ENCODE measurements at places on chromosomes 1 and 21.

DNA sequence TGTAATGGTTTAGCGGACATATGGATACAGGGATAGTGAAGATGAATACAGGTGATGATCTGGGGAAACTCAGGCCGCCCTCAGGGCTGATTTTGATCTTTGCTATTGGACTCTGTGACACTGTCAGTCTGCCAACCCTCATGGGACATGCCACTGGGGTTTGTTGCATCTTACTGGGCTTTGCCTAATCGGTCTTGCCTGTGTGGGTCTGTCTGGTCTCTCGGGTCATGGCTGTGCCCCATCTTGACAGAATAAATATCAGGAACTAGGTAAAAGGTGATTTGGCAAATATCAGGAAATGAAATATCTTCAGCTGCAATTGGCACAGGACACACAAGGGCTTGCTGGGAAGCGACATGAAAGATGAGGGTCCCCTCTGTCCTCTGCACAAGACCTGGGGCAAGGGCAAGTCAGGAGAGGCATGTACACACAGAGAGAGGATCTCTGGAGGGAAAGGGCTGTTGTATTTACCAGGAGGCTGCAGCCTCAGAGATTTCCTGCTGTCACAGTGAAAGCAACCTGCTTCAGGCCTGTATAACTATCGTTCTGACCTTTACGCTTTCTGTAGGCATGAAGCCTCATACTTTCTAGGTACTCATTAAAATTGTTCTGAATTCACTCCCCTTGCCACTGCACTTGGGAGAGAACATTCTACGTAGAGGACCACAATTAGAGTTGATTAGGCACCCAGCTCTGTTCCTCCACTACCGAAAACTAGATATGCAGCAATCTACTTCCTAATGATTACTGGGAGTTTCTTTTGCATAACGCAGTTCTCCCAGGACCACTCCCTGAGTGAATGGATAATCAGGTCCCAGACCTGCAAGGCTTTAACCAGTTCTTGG is 52.0 kb upstream of the GADD45A start:
- DNase-seq, result no peak

DNA sequence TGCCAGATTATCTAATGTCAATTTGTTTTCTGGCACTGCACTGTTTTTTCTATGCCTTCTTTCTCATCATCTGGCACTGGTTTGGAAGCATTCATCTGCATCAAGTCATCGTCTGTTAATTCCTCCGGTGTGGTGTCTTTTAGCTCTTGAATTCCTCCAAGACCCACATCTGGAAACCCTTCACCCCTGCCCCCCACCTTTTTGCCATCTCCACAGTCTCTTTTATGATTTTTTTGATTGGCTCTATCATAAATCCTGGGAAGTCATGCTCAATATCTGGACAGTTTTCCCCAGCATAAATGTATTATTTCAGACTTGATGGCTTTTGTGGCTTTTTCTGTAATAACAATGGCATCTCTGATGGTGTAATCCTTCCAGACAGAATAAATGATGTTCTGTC is 10.4 kb upstream of the KCNK1 start:
- no peak for DNase-seq

DNA sequence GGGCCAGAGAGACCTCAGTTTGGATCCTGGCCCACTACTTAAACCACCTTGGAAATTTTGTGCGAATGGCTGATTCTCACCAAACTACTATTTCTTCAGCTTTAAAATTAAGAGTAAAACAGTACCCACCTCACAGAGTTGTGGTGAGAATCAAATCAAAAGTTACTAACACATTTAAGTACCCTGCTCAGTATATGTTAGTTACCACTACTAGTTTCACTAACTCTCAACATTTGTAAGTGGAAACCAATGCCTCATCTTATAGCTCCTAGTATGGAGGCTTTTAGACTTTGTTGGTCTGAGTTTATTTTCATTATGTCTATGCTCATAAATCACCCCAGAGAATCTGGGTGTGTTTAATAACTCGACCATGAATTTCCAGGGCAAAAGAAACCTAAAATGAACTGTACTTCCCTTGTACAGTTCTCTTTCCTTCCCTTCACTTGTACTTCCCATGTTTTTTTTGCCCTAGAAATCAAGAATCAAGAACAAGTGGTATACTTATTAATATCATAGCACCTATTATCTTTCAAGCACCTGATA is 11.6 kb upstream of the SERBP1 start:
- no peak for DNase-seq

GRCh38 chr1:160429702-160430535 is 29.6 kb downstream of the VANGL2 start:
- no peak for DNase-seq

DNA sequence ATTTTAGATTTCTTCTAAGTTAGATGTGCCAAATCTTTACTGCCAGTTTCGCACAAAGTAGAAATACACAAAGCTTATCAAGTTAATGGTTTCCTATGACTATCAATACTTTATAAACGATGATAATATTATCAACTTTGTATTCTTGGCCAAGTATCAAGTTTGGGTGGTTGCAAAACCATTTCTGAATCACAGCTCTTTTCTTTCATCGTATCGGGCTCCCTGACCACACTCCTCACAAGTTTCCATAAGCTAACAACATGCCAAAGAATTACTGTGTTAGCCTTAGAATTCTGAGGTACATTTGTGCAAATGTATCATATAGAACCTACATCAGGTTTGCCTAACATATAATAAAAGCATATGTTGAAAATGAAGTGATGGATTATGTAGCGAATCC is 311.0 kb downstream of the KCTD3 start:
- no peak for DNase-seq

DNA sequence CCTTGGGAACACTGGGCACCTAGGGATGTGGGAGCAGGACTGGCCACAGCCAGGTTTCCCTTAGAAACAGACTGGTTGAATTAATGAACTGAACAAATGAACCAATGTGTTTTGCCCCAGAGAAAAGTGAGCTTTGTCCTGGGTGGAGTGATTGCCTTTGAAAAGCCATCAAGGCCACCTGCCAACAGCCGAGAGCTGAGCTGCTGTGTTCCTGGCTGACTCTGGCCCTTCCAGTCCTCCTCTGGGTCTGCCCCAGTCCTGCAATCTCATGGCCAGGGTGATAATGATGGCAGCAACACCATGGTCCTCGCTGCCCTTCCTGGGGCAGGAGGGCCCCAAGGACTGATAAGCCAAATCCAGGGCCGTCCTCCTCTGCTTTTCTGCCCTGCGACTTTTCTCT is 18.2 kb upstream of the GJA9 start:
- no peak for DNase-seq

DNA sequence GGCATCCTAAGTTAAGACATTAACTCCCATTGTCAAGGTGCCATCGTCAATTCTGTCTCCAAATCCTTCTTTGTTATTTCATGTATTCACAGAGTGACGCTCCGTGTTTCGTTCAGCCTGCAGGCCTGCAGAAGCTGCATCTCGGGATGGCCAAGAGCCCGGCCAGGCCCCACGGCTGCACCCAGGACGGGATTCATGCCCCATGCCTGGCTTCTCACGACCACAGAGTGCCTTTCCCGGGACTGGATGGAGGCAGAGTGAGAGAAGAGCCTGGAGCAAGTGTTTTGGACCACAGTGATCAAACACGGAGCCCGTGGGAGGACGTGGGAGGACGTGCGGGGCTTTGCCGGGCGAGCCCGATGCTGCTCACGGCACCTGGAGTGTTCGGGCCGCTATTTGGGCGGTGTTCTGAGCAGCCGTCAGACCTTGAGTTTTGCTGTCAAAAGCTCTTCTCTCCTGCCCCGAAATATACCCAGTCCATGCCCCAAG is 56.8 kb downstream of the COL6A1 start:
- DNase-seq, result no peak

DNA sequence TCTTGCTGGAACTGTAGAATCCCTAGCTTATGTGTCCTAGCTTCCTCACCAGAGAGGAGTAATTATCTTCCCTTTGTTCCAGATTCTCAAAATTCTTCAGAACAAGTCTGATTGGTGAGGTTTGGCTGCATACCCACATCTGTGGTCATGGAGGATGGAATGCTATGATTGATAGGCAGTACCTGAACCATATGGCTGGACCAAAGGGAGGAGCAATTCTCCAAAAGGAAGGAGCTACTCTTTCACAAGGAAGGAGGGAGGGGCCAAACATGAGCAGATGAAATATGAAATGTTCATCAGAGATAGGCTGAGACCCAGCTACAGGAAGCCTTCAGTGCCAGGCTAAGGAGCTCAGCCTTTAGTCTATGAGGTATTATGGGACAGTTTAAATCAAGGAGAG is 5.0 kb upstream of the RNF19B start:
- DNase-seq, result no peak

DNA sequence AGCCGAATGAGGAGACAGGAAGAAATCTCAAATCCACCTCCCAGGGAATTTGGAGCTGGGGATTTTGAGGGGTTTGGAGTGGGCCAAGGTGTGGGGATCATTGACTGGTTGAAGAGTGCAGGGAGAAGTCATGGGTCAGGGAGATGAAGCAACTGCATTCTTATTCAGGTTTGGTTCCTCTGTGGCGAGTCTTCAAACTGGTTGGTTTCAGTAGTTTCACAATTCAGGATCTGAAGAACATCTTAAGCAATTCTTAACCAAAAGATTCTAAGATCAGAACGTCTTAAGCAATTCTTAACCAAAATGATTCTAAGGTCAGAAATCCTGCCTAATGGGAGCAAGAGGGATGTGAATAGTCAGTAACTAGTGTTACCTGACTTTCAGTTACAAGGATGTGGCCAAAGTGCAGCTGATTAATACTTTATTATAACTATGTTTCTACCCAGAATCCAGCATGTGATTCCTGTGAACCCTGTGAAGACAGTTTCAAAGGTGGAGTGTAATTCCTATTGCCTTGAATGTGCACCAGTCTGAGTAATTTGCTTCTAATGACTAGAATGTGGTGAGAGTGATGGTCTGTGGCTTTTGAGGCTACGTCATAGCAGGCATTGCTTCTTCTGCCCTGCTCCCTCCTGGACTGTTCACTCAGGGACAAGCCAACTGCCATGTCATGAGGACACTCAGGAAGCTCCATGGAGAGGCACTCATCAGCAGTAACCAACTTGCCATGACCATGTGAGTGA is 61.2 kb downstream of the OLFML3 start:
- no peak for DNase-seq

- DNase-seq, result no peak
Measured at GRCh38 chr1:179840107-179840506, 37.5 kb downstream of the TOR1AIP2 start.

GRCh38 chr1:78665809-78666208 is 16.2 kb downstream of the IFI44 start:
- DNase-seq, result no peak

DNA sequence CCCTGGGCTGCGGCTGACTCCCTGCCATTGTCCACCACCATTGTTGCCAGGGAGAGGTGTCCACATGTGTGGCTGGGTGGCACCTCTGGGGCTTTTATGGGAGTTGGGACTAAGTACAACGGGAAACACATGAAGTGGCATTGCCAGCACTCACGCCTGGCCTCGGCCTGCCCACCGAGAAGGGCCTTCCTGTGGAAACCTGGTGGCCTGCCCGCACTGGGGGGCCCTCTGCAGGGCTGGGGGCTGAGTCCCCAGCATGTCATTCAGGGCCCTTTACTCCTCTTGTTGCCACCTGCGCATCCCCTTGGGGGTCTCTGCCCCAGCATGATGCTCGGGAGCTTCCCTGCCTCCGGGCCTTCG is 35.5 kb upstream of the RUNX3 start:
- DNase-seq, result no peak

- DNase-seq, result no peak
Measured at GRCh38 chr1:70334436-70334835, 20.1 kb downstream of the ANKRD13C start.

DNA sequence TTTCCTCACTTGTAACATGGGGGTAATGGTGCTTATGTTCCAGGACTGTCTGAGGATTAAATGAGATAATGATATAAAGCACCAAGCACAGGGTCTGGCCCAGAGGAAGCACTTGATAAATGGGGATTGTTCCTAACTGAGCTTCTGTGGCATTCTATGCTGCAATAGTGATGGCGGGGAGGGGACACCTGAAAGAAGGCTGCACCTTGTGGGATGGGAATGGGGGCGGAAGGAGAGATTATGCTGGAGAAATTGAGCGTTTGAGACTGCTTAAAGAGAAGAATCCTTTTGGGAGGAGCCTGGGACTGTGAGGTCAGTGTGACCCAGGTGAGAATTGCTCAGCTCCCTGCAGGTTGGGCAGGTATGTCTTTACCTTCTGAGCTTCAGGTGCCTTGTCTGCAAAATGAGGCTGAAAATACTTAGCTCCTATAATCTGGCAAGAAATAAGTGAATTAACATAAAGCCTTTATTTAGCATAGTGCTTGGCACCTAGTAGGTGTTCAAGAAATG is 55.9 kb upstream of the CTPS1 start:
- no peak for DNase-seq

DNA sequence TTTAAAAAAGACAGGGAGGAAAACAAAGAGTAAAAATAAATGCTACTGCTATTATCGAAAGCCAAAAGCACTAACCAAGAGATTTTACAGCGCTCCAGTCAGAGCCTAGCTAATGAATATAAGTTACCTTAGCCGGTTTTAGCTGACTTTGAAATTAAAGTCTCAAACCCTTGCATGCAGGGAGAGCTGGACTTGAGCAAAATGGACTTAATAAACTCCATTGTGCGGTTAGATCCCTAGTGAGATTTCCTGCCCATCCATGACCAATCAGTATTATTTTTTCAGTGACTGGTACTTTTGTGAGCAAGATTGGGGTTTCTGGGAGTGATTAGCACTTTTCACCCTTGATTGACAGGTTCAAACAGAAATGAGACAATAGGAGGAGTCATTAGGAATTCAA is 333.4 kb upstream of the ADGRL2 start:
- DNase-seq, result no peak

GRCh38 chr1:168301664-168302320 is 21.1 kb downstream of the TBX19 start:
- no peak for DNase-seq

- no peak for DNase-seq
Measured at GRCh38 chr1:1343811-1344421, 5.3 kb downstream of the DVL1 start.

GRCh38 chr1:155006601-155007101 is 4.0 kb downstream of the ZBTB7B start:
- no peak for DNase-seq

- DNase-seq, result no peak
Measured at GRCh38 chr1:172838680-172839313, 179.9 kb downstream of the FASLG start.

- DNase-seq, result no peak
Measured at GRCh38 chr1:211099393-211099792, 34.6 kb downstream of the KCNH1 start.

DNA sequence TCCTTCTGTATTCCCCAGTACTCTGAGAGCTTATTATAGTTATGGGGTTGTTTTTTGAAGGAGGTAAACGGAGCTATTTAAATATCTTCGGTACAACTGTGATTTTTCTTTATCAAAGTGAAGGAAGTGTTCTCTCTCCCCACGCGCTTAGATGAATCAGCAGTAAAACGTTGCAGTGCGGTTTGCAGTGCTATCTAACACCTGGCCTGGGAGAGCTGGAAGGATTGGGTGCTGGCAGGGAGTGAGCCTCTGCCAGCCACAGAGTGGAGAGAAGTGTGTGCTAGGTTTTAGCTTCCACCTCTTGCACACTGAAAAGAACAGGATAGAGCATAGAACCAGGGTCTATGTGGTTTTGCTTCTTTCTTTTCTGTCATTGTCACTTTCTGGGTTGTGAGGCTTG is 165.9 kb downstream of the SDCCAG8 start:
- DNase-seq, result peak; percentile 18

- no peak for DNase-seq
Measured at GRCh38 chr1:98147280-98147679, 226.4 kb upstream of the DPYD start.
